ENCODE measurements at places on chromosomes 12 and 14.

DNA sequence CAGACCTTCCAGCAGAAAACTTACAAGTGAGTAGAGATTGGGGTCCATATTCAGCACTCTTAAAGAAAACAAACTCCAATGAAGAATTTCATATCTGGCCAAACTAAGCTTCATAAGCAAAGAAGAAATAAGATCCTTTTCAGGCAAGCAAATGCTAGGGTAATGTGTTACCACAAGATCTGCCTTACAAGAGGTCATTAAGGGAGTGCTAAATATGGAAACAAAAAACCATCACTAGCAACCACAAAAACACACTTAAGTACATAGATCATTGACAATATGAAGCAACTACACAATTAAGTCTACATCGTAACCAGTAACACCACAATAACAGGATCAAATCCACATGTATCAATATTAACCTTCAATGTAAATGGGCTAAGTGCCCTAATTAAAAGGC lies 47.1 kb upstream of the CLEC14A start:
- no peak for DNase-seq

GRCh38 chr12:65192963-65193516 lies 23.7 kb downstream of the LEMD3 start:
- DNase-seq = no peak

- no peak for DNase-seq
These were observed 308.2 kb downstream of the ADGRD1 start for GRCh38 chr12:131261906-131262305.

- DNase-seq = no peak
These were observed 10.7 kb downstream of the NR1H4 start for GRCh38 chr12:100484183-100484886.

DNA sequence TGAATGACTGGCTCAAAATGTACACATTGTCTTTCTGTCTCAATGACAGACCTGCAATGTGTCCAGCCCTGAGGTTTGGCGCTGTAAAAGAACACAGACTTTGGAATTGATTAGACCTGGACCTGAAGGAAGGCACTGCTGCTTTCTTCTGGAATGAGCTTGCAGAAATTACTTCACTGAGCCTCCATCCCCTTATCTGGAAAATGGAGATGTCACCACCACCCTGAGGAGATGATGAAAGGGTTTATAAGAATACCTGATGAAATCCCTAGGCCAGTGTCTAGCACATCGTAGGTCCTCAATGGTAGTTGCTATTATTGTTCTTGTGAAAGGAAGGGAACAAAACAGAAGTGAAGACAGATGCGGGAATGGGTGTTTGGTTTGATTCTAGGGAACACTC lies 9.7 kb upstream of the WSB2 start:
- DNase-seq = no peak

- no peak for DNase-seq
These were observed 845 bp upstream of the RARG start for GRCh38 chr12:53232646-53233461.
